Ovary (tissue), 10 donors: ENCODE measurements at places on chromosomes 7 and 10. TPM values are rescaled to one million over a fixed set of nuclear protein-coding genes. Genes with fewer than 3 reads are reported as not detected.

The SPDYE6 gene
- polyA plus RNA-seq = not detected

The CCDC172 gene
- not detected for polyA plus RNA-seq

The OR13A1 gene
- polyA plus RNA-seq = not detected

The INMT gene
- 11.9 TPM for polyA plus RNA-seq

The C7orf33 gene
- polyA plus RNA-seq = not detected

The CDK14 gene
- polyA plus RNA-seq = 21.7 TPM

The NODAL gene
- polyA plus RNA-seq = not detected

The SEMA3C gene
- polyA plus RNA-seq = 23.9 TPM

The NEURL1 gene
- polyA plus RNA-seq = 0.28 TPM

The IL6 gene
- 4.1 TPM for polyA plus RNA-seq

The LRRC17 gene
- 34.4 TPM for polyA plus RNA-seq

The SRGN gene
- 107 TPM for polyA plus RNA-seq

The UPK3BL1 gene
- 8.3 TPM for polyA plus RNA-seq

The UNCX gene
- not detected for polyA plus RNA-seq

The MRLN gene
- polyA plus RNA-seq = not detected

The TRIM4 gene
- polyA plus RNA-seq = 42.2 TPM

The LOXL4 gene
- polyA plus RNA-seq = 5.7 TPM

The SLC18A2 gene
- 6.7 TPM for polyA plus RNA-seq

The SCART1 gene
- polyA plus RNA-seq = 0.72 TPM

The BAIAP2L1 gene
- 7.1 TPM for polyA plus RNA-seq

The UCN3 gene
- polyA plus RNA-seq = not detected

The PON1 gene
- polyA plus RNA-seq = 0.30 TPM

The OGDHL gene
- 1.9 TPM for polyA plus RNA-seq

The VAX1 gene
- polyA plus RNA-seq = not detected

The CALCR gene
- polyA plus RNA-seq = 0.02 TPM

The RPP38 gene
- 16.5 TPM for polyA plus RNA-seq

The IFIT1B gene
- polyA plus RNA-seq = not detected

The MYL10 gene
- polyA plus RNA-seq = not detected

The DGKI gene
- polyA plus RNA-seq = 0.30 TPM

The DNAJB12 gene
- 32.0 TPM for polyA plus RNA-seq

The ARMC3 gene
- not detected for polyA plus RNA-seq

The TBATA gene
- polyA plus RNA-seq = not detected

The CHN2 gene
- 20.5 TPM for polyA plus RNA-seq

The TUBAL3 gene
- not detected for polyA plus RNA-seq

The CTAGE4 gene
- polyA plus RNA-seq = 1.2 TPM

The MDFIC gene
- 10.6 TPM for polyA plus RNA-seq

The NEBL gene
- polyA plus RNA-seq = 17.9 TPM

The CUZD1 gene
- 0.98 TPM for polyA plus RNA-seq

The BAZ1B gene
- 54.6 TPM for polyA plus RNA-seq
